Neuronal stem cell (in vitro differentiated cells): ENCODE measurements at places on chromosomes 2 and 18.

- H3K36me3 ChIP-seq = peaks cover 41% of the 10 kb centered on the region
- H3K27ac ChIP-seq = no peak overlapping the region
- H3K4me3 ChIP-seq = no peak overlapping the region
- H3K4me1 ChIP-seq = peaks cover 6% of the 10 kb centered on the region
- DNase-seq = no peak
These were observed 47.1 kb downstream of the HDAC4 start for GRCh38 chr2:239353692-239354091.

- no peaks in the 10 kb centered on the region for H3K36me3 ChIP-seq
- no peak overlapping the region for H3K4me3 ChIP-seq
- no peaks in the 10 kb centered on the region for H3K27me3 ChIP-seq
These were observed 85.2 kb upstream of the NDUFV2 start for GRCh38 chr18:9017167-9017904.

DNA sequence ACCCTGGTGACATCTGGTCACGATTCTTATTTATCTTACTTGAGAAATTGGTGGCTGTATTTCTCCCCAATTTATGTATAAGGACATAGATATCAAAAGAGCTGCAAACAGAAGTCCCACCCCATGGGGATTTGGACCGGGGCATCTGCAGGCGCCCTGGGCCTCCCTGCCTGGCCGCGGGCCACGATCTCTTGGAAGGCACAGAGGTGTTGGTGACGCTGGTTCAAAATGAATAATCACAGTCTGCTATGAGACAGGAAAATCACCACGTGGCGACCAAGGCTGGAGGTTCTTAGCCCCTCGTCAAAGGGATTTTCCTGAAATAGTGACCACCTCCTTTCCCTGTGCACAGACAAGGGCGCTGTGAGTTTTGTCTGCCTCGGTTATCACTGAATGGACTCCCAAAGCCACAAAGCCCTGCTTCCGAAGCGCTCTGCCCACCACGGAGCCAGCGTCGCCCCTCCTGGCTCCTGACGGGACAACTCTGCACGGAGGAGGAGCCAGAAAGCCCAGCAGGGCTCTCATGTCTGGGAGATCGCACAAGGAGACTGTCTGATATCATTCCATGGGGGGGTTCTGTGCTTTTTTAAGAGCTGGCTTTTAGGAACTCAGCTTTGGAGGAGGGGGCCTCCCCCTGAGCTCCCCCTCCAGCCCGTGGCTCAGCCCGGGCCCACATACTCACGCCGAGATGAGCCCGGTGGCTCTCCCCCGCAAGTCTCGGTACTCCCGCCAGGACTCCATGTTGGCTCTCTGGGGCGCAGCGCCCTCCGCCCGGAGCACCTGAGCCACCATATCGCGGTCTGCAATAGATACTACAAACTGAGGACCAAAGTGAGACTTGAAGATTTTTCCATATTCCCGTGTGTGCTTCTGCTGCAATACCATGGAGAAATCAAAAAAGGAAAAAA is 14.6 kb downstream of the CYP27C1 start:
- DNase-seq = no peak
- H3K4me1 ChIP-seq = peaks cover 14% of the 10 kb centered on the region
- H3K27me3 ChIP-seq = no peaks in the 10 kb centered on the region
- H3K27ac ChIP-seq = no peak overlapping the region
- no peak overlapping the region for H3K4me3 ChIP-seq

DNA sequence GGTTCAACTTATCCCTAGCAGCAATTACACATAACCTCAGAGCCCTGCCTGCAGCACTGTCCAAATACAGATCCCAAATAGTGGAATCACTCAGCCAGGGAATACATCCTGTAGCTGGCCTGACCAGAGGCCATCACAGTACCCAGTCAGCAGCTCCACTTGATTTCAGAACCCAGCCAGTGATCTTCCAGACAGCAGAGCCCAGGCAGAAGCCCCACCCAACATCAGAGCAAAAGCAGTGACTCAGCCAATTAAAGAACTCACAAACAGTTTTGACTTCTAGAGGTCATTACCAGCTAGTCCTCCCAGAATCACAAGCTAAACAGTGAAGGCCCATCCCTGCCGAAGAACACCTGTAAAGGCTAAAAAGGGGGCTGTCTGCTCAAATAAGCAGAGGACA is 118.0 kb upstream of the SRD5A2 start:
- H3K36me3 ChIP-seq = no peaks in the 10 kb centered on the region
- no peaks in the 10 kb centered on the region for H3K27me3 ChIP-seq
- no peak overlapping the region for H3K4me3 ChIP-seq
- H3K27ac ChIP-seq = no peak overlapping the region
- no peaks in the 10 kb centered on the region for H3K4me1 ChIP-seq
